Aorta (tissue), 5 donors: ENCODE measurements at places on chromosomes 5 and 9. TPM values are rescaled to one million over a fixed set of nuclear protein-coding genes. Genes with fewer than 3 reads are reported as not detected.

DNA sequence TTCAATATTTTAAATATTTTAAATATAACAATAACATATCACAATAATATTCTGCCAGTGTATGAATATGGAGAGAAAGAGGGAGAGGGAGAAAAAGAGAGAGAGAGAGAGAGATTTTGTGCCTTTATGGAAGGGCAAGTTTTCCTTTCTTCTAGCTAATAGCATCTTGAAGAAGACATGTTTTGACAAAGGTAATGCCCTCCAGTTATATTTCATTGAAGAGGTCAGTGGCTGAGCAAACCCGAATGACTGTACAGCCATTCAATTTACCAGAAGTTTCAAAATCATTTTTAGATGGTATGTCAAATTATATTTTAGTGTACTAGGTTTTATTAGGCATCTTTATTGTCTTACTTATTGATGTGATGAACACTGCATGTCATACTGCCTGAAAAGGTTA, 139.3 kb downstream of the EMB start:
- no peaks in the 10 kb centered on the region for H3K4me1 ChIP-seq
- H3K27me3 ChIP-seq = no peaks in the 10 kb centered on the region
- H3K27ac ChIP-seq = no peak overlapping the region
- H3K36me3 ChIP-seq = no peaks in the 10 kb centered on the region
- no peak for DNase-seq
- H3K4me3 ChIP-seq = no peak overlapping the region

Gene RANBP17
- total RNA-seq = 10.8 TPM

GRCh38 chr5:145118611-145119010, 716.5 kb downstream of the PRELID2 start:
- no peaks in the 10 kb centered on the region for H3K27me3 ChIP-seq
- H3K4me3 ChIP-seq = no peak overlapping the region
- H3K27ac ChIP-seq = no peak overlapping the region
- no peak for DNase-seq
- H3K4me1 ChIP-seq = no peaks in the 10 kb centered on the region
- no peaks in the 10 kb centered on the region for H3K36me3 ChIP-seq

GRCh38 chr5:83471405-83472212, at the start of gene VCAN:
TSS of gene VCAN (plus strand) at chr5:83471744. CDS start at chr5:83483519, 11,775 bp downstream.
- H3K4me3 ChIP-seq = peak within 1 kb of the TSS; percentile 87
- no peaks in the 10 kb centered on the region for H3K36me3 ChIP-seq
- peak within 1 kb of the TSS; percentile 64 for H3K27ac ChIP-seq
- peak; percentile 87 for DNase-seq
- no peaks in the 10 kb centered on the region for H3K27me3 ChIP-seq

Gene CDH6
- 10.7 TPM for total RNA-seq
